ENCODE measurements at places on chromosomes 2 and 18. TPM values are rescaled to one million over a fixed set of nuclear protein-coding genes. Genes with fewer than 3 reads are reported as not detected.

- no peak for DNase-seq
Measured at GRCh38 chr2:146301287-146301686, 1543.5 kb upstream of the ACVR2A start.

GRCh38 chr2:192655916-192656315 lies 461.2 kb upstream of the TMEFF2 start:
- DNase-seq = no peak

The KIF5C gene
- 3.3 TPM for polyA plus RNA-seq

DNA sequence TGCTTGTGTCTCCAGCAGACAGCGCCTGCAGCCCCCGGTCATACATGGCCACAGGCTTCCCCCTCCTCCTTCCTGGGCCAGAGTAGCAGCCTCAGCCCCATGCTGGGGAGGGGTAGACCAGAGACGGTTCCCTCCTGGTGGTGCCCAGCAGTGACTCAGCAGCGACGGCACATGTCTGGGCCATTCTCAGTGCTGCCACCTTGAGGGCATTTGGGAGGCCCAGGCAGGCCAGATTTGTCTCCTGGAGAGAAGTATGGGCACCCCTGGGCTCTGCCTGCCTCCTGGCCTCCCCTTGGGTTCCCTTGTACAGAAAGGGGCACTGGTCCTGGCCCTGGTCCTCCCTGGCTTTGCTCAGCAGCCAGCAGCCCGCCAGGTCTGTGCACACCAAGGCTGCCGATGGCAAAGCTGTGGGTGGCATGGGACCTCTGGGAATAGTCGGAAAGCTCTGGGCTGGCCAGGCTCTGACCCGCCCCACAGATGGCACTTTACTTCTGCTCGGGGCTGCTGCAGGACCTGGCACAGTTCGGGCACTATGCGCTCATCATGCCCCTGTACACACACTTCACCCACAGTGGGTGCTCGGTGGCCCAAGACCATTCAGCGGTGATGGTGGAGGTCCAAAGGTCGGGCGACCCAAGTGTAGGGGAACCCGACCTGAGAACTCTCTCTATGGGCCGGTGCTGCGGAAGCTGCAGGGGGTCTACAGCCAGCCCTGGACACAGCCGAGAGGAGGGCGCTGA lies 11.4 kb upstream of the ALPI start:
- DNase-seq = peak; percentile 56

The GNAL gene
- polyA plus RNA-seq = 0.01 TPM

GRCh38 chr2:100283724-100284501 lies 38.4 kb downstream of the LONRF2 start:
- no peak for DNase-seq

The FIGN gene
- polyA plus RNA-seq = not detected

GRCh38 chr2:111640480-111640879 lies 243.5 kb downstream of the ANAPC1 start:
- no peak for DNase-seq

- DNase-seq = no peak
Measured at GRCh38 chr2:239596253-239596652, 195.4 kb upstream of the HDAC4 start.

The TRABD2A gene
- polyA plus RNA-seq = 17.7 TPM

- DNase-seq = no peak
Measured at GRCh38 chr18:32598144-32598543, 127.5 kb upstream of the GAREM1 start.

The PLB1 gene
- polyA plus RNA-seq = 0.51 TPM

The SLC40A1 gene
- 0.20 TPM for polyA plus RNA-seq

GRCh38 chr18:77151772-77152520 lies 19.4 kb upstream of the MBP start:
- DNase-seq = peak; percentile 69

DNA sequence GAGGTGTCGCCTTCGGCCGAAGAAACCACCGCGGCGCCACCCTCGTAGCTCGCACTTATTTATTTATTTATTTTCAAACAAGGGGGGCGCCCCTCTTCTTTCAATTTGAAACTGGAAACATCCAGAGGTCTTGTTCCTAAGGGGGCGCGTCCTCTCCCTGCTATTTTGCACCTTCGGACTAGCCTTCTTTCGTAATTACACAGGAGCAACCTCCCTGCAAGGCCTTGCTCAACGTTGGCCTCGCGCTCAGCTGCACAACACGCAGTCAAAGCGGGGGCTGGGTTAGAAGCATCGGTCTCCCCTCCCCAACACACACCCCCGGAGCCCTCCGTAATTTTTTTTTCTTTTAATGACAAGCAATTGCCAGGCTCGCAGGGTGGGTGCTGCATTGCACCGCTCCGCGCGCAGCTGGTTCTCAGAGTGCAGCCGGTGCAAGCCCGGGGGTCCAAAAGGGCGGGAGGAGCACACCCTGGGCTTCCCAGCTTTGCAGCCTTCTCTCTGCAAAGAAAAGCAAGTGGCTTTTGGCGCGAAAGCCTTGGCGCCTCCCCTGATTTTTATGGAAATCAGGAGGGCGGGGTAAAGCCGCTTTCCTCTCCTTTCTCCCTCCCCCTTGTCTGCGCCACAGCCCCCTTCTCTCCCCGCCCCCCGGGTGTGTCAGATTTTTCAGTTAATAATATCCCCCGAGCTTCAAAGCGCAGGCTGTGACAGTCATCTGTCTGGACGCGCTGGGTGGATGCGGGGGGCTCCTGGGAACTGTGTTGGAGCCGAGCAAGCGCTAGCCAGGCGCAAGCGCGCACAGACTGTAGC lies at the start of gene MYCN:
Gene MYCN, plus strand, starts transcription at position 697 of the 807 bp plus-strand sequence. CDS start 1,515 bp downstream, outside the sequence.
- peak; percentile 22 for DNase-seq

DNA sequence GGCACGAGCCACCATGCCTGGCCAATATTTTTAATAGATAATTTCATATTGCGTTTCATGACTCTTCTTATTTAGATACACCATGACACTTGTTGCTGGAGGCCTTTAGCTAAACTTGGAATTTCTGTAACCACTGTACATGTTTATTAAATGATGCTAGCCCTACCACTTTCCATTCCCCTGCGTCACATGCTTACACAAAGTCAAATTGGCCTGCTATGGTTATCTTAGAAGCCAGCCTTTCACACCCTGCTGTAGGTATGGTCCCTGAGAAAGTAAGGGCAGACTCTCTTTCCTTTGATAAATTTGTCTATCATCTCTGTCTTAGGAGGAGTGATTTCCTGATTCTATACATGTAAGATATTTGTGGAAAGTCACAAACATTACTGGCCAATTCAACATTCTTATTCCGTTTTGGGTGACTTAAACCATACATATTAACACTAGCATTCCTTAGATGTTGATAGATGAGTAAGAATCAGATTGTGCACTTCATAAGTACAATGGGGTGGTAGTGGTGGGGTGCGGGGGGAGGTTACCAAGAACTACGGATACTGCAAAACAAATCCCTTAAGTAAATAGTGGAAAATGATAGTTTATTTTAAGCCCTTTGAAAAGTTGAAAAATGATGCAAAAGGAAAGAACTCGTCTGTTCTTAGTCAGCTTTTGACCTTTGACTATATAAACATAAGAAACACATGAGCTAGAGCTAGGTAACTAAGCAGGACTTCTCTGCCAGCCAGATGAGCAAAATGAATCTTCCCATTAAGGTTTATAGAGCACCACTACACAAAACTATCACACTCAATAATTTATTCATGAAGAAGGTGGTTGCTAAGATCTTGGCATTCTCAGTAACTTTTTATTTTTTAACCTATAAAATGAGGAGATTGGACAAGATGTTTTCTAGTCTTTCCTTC lies 7.9 kb upstream of the NDUFV2 start:
- no peak for DNase-seq

DNA sequence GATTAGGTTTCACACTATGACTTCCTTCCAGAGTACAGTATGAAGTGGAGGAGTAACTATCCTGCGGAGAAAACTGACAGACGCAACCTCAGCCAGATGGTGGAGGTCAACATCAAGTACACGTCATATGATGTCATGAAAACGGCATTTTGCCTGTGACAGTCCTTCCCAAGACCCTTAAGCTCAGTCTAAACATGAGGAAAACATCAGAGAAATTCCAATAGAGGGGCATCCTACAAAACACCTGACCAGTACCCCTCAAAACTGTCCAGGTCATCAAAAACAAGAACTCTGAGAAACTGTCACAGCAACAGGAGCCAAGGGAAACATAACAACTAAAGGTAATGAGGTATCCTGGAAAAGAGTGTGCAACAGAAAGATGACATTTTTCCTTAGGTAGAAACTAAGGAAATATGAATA lies 1.7 kb downstream of the RNU4ATAC start:
- DNase-seq = no peak

- DNase-seq = no peak
Measured at GRCh38 chr18:56815926-56816325, 164.8 kb downstream of the WDR7 start.

DNA sequence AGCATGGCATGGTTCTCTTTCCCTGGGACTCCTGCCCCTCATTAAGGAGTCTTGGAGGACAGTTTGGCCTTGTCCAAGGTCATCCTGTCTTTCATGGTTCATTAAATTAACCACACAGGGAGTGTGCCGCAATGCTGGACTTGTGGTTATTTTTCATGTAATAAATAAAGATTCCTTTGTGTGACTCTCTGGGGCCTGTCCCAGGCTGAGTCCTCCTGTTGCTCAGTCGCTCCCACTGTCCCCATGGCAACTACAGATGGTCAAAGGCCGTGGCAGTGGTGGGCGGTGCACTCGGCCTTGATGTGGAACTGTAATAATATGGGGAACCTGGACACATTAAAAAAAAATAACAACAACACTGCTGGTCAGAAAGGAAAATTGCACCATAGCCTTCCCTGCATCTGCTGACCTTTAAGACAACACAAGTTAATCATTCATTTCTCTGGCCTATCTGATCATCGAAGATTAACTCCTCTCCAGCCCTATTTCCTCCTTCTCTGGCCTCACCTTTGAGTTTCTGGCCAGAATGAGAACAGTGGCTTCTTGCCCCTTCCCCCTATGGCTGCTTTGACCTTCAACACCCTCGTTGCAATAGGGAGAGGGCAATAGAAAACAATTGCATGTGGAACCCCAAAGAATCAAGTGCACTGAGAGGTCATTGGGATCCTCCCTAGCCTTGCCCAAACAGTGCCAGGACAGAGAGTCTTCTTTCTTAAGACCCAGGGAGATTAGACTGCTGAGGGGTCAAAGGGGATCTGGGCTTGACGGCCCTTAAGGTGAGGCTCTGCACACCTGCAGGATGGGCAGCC lies 44.7 kb downstream of the PSD4 start:
- DNase-seq = no peak

- DNase-seq = no peak
Measured at GRCh38 chr2:70975237-70975636, 3.2 kb upstream of the ANKRD53 start.

The AGAP1 gene
- 0.01 TPM for polyA plus RNA-seq

GRCh38 chr2:40719414-40719813 lies 267.5 kb upstream of the SLC8A1 start:
- no peak for DNase-seq

The STEAP3 gene
- 1.7 TPM for polyA plus RNA-seq

DNA sequence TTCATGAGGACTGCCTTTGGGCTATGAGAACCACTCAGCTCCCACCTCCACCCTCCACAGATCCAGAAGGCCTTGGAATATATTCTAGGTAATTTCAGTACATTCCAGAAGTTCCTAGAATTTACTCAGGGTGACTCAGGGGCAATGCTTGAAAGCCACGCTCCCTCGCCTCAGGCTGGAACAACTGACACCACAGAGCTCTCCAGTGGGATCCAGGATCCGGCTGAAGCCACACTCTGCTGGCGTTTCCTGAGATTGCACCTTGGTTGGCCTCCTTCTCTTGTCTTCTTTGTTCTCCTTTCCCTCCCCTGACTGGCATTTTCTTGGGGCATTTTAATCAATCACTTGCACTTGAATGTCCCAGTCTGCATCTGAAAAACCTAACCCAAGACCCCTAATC lies 92.6 kb upstream of the KCNE4 start:
- DNase-seq = no peak

DNA sequence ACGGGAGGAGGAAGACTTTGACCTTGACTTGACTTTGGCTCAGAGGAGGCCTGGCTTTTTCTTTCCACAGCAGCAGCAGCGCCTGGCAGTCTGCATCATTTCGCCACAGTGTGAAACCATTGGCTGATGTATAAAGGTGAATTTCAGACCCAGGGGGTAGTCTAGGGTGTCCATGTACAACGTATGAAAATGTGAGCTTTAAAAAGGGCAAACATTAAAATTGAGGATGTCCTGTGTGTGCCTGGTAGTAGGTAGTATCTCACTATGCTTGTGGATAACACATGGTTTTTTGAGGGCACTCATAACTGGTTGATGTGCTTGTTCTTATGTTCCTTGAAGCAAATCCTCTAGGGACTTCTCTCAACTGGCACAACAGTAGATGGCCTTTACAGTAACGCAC lies 86.1 kb downstream of the LPIN1 start:
- no peak for DNase-seq

DNA sequence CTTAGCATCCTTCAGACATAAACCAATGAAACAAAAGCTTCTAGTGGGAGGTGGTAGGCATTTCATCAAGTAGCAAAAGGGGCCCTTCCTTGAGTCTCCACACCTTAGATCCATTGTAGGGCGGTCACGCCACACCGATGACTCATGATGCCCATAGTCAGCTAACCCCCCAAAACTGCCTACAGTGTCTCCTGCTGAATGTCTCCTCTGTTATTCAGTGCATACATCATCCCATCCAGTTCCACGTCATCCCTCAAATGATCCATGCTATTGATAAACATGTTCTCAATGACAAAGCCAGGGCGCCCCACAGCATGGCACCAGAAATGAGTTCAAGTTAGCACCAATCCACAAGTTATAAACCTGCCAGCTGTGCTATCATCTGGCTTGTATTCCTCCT lies 57.4 kb upstream of the ACKR3 start:
- DNase-seq = no peak

- DNase-seq = no peak
Measured at GRCh38 chr2:127694986-127695385, 6.3 kb upstream of the SFT2D3 start.

DNA sequence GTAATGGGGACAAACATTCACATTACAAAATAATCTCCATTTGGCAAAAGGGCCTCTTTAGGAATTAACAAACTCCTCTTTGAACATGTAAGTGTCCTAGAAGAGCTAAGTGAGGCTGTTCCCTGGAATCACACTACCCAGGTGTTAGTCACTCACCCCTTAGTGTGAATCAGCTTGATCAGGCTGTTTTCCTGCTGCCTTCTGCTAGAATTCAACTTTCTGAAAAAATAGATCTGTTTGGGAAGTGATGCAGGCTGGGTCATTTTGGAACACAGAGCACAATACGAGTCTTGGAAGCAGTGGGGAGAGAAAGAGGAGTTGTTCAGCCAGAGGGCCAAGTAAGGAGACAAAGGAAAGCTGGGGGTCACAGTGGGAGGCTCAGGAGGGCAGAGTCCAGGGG lies 40.0 kb downstream of the TTC32 start:
- DNase-seq = no peak

The IL36RN gene
- polyA plus RNA-seq = not detected

GRCh38 chr2:109736177-109736827 lies 57.8 kb upstream of the RGPD5 start:
- DNase-seq = no peak

- DNase-seq = no peak
Measured at GRCh38 chr2:218811382-218811781, 20.2 kb downstream of the PRKAG3 start.

Data from B cell (primary cell).